ENCODE measurements at places on chromosomes 12 and 14.

- DNase-seq = no peak
Measured at GRCh38 chr12:57481671-57482070, 2.0 kb upstream of the ARHGAP9 start.

GRCh38 chr14:32370714-32371113 lies 41.6 kb downstream of the AKAP6 start:
- DNase-seq = no peak

DNA sequence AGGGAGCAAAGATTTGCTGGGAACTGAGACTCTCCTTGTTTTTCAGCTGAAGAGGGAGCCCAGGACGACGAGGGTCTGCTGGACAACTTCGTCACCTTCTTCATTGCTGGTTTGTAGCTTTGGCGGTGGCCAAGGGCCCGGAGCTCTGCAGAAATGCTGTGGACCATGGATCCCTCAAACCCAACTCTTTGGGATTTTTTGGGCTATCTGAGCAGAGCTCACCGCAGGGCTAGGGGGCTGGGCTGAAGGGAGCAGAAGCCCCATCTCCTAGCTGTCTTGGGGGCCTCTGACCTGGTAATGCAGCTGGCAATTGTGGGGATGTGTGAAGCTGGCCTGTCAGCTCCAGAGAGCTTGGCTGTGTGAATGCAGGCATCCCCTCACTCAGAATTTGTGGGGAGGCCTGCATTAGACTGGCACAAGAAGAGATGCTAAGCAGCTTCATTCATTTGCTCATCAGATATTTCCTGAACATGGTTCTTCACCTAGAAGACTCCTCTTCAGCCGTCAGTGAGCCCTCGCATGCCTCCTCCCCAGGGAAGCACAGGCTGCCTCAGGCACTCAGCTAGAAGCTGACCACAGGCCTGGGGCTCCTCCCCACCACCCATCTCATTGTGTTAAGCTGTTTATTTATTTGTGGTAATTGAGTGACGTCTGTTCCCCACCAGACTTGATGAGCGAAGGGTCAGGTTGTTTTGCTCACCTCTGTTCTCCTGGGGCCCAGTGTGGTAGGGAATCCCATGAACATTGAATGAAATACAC lies 32.2 kb downstream of the CYP46A1 start:
- DNase-seq = no peak

DNA sequence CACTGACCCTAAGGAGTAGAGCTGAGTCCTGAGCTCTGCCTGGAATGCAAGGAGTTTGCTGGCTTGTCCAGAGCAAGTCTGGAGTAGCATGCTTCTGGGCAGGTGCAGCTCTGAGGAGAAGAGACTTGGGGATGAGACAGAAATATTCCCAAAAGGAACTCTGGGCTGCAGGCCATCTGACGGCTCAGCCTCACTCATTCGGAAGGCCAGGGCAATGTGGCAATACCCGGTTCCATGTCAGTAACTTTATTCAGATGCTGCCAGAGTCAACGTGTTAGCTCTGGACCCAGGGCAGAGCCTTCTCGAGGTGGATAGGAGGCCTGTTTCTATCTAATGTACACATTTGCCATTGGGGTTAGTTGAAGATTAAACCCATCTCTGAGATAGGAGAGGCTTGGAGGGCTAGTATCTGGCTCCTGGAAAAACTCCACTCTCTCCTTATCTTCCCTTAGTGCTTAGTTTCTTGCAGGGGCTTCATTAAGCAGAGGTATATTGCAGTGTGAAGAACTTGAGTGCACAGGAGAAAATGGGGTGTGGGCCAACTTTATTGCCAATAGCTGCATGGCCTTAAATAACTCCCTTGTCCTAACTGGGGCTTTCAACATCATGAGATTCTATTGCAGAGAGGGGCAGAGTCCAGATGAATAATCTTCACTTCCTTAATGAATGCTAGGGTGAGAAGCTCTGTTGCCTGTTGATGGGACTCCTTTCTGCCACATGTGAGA lies 65.6 kb downstream of the NTF3 start:
- DNase-seq = no peak

- DNase-seq = no peak
Measured at GRCh38 chr14:45946251-45946650, 693.2 kb upstream of the MIS18BP1 start.

DNA sequence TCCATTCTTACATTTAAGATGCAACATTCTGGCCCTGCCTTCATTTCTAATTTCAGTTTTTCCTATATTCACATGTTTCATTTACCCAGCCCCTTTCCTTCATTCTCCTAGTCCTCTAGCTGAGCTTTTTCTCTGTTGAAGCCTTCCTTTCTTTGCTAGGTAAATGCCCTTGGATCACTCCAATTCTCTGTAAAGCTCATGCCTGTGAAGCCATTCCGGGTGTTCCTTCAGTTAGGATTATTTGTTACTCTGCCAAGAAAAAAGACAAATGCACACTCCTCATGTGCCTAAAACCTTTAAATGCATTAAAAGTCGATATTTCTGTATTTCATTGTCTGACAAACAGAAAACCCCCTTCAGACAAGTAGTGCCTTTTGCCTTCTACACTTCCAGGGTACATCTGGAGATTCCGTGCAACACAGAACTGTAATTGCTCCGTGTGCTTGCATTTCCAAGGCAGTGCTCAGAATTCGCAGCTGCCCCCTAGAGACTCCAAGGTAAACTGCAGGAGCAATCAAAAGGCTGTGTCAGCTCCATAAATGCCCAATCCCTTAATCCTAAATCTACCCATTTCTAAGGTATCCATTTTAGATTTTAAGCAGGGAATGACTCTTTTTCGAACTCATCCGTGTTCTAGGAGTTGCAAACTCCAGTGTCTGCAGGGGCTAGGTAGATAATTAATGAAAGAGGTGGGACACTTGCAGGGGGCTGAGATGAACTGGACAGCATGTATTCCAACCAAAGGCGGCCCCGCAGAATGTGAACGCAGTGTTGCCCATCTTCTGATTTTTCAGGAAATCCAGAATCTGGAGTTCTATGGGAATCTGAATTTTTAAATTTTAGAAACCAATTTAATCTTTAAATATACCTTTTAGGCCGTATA lies 320.2 kb downstream of the GRIN2B start:
- peak; percentile 4 for DNase-seq

DNA sequence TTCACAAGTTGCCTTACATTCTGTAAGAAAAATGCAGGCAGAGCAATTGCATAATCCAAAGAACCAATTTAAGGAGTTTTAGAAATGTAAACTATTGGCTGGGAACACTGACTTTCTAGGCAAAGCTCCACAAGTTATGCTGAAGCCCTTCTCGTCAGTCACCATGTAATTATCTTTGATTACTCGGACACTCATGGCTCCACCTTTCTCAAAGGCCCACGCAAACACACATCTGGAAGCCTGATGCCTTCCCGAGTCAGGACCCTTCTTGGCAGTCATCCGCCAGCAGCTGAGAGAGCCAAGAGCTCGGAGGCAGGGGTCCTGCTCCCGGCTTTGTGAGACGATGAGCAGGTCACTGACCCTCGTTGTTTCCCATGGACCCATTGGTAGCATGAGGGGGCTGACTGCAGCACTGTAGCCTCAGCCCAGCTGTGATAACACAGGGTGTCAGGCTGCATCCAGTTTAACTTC lies 202.2 kb downstream of the TMEM132D start:
- DNase-seq = no peak

- DNase-seq = no peak
Measured at GRCh38 chr14:68651652-68652432, 141.0 kb downstream of the ZFP36L1 start.

DNA sequence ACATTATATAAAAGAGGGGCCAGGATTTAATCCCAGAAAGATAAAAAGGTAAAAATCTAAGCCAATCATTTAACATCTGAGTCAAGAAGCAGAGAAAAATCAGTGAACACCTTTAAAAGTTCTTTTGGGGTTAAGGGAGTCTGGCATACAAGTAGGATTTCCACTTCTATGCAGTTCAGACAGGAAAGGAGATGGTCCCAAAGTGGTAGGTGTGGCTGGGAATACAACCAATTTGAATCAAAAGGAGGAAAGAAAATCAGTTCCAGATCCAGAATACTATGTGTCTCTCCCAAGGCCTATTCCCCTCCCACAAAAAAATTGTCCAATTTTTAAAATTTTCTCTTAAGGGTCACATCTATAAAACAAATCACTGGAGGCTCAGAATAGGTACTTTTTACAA lies 167.4 kb downstream of the PHLDA1 start:
- no peak for DNase-seq

DNA sequence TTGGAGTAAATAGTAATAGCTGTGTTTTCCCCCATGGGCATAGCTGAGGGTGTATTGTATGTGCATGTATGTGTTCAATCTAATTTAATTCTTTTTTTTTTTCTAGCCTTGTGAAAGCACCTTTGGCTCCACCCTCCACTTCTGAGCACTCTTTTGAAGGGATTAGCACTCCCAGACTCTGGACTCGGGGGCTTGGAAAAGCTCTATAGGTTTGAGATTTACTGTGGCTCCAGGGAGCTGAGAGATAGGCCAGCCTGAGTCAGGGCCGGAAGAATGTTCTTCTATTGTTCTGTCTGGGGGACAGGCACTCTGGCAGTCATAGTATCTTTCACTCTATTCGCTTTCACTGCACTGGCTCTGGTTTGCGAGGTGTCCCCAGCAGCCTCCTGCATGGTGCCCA lies 540.0 kb upstream of the TBX3 start:
- DNase-seq = no peak

- peak; percentile 50 for DNase-seq
Measured at GRCh38 chr14:93960108-93960475, 16.3 kb downstream of the ASB2 start.

DNA sequence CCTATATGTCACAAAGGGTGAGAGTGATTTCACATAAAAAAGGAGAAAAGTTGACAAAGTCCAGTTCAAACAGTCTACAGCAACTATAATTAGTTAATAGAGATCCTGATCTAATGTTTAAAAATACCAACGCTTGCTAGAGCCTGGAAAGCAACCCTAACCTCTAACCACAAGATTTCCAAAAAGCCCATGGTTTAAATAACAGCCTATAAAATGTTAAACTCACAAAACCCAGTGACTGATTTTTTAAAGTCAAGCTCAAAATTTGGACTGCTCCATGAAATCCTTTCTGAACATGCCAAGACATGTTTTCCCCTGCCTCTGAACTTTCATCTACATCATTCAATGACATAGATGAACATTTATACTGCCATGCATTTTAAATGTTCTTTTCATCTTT lies 81.6 kb downstream of the PLEKHG7 start:
- no peak for DNase-seq

DNA sequence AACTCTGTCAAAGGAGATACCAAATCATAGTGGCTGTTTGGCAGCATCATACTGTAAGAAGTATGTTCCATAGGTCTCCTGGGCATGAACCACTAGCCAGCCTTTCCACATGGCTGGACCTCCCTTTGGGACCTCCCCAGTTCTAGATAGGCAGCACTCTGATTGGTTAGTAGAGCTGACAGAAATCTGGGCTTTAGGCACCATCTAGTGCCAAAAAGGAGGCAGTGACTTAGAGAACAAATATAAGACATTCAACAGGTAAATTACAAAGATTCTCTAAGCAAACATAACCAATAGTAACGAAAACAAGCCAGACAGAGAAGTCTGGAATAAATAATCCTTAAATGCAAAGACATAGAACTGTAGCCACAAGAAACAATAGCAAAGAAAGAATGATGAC lies 148.0 kb upstream of the PDE3A start:
- no peak for DNase-seq

DNA sequence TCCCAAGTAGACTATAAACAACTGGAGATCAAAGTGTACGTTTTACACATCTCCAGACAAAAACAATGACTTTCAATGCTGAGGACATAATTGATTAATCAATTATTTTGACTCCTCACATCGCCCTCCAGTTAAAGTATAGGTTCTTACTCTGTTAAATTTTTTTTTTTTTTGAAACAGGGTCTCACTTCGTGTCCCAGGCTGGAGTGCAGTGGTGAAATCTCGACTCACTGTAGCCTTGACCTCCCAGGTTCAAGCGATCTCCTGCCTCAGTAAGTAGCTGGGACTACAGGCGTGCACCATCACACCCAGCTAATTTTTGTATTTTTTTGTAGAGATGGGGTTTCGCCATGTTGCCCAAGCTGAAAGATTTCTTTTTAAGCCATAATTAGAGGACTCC lies 938 bp upstream of the CCNB1IP1 start:
- DNase-seq = no peak

DNA sequence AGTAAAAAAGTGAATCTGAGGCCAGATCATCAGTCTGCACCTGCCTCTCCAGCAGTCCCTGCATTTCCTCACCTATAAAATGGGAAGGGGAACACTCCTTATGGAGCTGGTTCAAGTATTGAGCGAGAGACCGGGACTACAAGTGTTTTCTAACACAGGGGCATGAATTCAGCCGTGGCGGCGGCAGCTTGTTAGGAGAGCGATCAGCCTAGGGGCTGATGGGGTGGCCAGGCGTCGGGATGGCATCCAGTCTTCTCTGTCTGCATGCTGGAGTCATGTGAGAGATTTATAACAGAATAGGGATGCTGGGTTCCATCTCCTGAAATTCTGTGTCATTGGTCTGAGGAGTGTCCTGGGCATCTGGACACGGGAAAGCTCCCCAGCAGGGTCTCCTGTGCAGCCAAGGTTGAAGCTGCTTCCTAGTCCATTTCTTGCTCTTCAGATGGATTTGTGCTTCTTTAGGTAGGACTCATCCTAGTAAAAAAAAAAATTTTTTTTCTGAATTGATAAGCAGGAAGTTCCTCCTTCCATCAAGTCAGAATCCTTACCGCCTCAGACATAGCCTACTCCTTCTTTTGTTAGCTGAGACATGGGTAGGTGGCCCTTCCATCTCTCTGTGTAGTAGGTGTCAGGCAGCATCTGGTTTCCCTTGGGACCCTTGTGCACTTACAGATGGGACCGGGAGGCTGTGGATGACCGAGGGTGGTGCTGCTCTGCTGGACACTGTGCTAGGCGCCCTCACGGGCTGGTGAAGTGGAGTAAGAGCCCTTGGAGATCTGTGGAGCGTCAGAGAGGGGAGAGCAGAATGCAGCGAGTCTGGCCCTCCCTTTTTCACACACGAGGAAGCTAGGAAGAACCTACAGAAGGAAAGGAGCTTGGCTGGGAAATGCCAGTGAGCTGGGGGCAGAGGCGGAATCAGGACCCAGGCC lies 146.7 kb downstream of the TSPAN9 start:
- DNase-seq = no peak

DNA sequence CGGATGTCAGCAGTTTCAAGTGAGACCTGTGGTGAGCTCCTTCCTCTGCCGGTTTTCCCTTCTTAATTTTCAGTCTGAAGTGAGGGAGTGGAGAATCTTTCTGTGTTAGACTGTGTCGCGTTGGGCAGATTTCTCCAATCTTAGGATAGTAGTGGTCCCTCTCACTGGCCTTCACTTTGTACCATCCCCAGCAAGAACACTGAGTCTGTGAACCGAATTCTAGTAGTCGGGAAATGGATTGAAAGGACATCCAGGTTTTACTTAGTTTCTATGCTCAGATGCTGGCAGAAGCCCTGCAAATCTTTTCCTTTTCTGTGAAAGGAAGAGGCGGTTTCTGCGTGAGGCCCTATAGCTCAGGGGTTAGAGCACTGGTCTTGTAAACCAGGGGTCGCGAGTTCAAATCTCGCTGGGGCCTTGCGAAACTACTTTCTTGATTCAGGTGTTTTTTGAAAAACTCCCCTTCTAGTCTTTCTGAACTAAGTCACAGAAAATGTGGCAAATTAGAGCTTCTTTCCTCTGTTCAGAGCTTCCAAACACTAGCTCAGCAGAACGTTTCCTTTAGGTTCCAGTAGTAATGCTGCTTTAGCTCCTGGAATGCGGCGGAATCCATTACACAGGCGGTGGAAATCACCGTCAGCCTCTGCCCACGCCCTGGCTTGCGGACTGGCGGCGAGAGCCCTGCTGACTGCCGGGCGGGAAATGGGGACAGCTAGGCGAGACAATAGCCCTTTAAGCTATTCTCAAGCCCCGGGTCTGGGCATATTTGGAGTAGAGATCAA lies 2.8 kb upstream of the RNASE4 start:
- peak; percentile 88 for DNase-seq

GRCh38 chr14:68284333-68284732 lies 464.8 kb downstream of the RAD51B start:
- no peak for DNase-seq
